NCI-H146 (cell line): ENCODE measurements at places on chromosomes 2 and 18.

- DNase-seq: peak; percentile 85
Measured at GRCh38 chr18:76351961-76352581, 143.0 kb downstream of the ZNF516 start.

GRCh38 chr18:23966909-23967308 is 47.6 kb upstream of the TTC39C start:
- peak; percentile 94 for DNase-seq

DNA sequence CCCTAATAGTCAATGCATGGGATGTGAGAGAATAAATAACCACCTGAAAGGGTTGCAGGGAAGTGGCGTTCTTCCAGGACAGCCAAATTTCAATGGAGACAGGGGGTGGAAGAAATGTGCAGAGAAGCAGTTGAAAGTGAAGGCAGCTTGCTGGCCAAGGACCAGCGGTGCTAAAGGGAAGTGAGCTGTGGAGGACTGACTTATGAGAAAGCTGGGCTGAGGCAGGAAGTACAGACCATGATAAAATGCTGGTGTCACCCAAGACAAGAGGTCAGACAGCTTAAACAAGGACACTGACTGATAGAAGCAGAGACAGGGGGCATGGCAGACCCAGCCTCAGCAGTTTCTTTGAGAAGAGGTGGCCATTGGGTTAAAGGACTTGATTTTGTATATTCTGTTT is 106.7 kb downstream of the DTNB start:
- DNase-seq: peak; percentile 13

DNA sequence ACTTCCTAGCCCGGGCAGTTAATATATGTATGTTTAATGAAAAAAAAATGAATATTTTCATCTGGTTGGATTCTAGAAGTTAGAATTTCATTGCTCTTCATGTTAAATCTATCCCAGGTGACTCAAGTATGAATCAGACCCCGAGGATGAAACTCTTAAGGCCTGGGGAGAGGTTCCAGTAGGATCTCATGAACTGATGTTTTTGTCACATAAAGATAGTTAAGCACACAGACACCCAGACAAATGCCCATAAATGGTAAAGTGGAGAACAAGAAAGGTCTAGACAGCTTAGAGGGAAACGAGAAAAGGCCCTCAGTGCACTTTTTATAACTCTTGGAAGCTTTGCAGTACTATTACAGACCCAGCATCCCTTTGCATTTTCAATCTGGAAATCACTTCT is 114.1 kb downstream of the RIF1 start:
- no peak for DNase-seq

DNA sequence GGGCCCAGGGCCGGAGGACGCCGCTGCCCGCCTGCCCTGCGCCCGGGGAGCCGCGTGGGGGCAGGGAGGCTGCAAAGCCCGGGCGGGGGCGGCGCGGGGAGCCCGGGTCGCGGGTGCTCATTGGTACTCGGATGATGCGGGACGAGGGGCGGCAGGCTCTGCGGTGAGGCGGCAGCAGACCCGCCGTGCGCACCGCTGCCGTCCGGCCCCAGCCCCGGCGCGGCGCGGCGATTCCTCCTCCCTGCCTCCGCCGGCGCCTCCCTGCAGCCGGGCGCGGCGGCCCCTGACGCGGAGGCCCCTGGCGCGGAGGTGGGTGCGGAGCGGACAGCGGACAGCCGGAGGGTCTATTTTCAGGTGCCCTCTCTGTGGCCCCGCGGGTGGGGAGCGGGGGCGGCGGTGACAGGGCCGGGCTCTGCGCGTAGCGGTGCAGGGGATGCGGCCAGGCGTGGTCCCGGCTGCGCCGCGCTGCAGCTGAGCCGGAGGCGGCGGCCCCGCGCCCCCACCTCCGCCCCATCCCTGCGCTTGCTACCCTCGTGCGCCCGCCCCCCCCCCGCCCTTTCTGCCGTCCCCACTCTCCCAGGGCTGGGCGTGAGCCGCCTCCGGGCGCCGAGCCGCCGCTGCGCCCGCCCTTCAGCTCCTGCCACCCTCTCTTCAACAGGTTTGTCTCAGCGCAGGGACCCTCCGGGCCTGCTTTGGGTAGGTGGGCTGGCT is 640 bp downstream of the SPTBN1 start:
- peak; percentile 70 for DNase-seq

GRCh38 chr18:13448335-13448795 is 229.8 kb downstream of the LDLRAD4 start:
- DNase-seq: no peak

GRCh38 chr2:43458014-43458628 is 137.7 kb downstream of the THADA start:
- DNase-seq: no peak

- peak; percentile 63 for DNase-seq
Measured at GRCh38 chr18:12038082-12038638, 55.5 kb upstream of the ANKRD62 start.

DNA sequence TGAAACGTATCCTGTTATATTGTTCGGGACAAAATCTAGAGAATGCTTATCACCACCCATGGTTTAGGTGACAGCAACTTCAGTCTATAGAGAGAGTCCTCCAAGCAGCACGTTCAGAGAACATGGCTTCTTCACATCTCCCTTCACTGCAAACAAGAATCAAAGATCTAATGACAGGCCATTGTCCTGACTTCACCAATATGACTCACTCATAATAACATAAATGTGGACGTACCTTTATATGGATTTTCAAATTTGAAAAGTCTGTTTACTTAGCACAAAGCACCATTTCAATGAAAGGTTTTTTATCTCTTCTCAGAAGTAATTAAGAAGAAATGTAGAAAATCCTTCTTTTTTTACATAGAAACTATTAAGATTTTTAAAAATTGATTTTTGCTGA is 46.7 kb downstream of the KLF7 start:
- peak; percentile 10 for DNase-seq

DNA sequence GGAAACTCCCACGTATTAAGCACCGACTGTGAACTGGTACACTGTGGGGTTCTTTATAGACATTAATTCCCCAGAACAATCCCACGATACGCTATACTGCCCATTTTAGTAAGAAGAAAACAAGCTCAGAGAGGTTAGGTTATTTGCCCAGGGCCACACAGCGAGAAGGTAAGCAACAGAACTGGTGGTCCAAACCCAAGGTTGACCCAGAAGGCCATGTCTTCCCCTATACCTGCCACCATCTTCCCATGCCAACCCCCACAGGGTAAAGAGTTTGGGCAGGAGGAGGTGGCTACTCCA is 69.9 kb downstream of the MARCO start:
- DNase-seq: no peak

DNA sequence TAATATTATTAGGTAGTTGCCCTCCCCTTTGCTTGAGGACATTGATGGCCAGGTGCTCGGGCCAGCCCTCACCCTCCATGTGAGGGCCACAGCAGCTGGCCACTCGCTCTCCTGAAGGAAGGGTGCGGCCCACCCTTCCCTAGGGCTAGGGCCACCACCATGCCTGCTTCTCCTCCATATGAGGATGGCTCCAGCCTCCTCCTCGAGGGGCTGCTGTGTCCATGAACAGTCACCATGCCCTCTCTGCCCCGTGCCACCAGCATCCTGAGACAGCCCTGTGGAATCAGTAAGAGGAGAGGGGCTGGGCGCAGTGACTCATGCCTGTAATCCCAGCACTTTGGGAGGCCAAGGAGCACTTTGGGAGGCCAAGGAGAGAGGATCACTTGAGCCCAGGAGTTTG is 2.4 kb downstream of the GPR17 start:
- DNase-seq: no peak

DNA sequence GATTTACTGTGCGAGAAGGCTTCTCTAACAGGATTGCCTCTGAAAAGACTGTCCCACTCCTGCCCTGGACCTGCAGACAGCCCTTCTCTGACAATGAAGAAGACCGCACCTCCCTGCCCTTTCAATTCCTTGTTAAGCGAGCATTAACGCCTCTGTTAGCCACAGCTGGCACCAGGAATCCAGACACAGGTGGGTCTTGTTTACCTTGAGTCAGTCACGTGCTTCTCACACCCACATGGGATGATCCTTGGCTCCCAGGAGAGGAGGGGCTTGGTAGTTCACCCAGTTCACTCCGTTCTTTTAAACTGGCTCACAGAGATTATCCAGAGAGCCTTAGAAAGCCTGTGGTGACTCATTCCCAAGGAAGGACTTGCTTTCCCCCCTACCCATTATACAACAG is 410.5 kb upstream of the MEIS1 start:
- peak; percentile 85 for DNase-seq

- DNase-seq: no peak
Measured at GRCh38 chr2:69652206-69652605, 8.7 kb upstream of the AAK1 start.

- DNase-seq: no peak
Measured at GRCh38 chr18:6940451-6940850, 177.1 kb downstream of the LAMA1 start.

- DNase-seq: no peak
Measured at GRCh38 chr2:23221236-23221635, 163.7 kb upstream of the KLHL29 start.

DNA sequence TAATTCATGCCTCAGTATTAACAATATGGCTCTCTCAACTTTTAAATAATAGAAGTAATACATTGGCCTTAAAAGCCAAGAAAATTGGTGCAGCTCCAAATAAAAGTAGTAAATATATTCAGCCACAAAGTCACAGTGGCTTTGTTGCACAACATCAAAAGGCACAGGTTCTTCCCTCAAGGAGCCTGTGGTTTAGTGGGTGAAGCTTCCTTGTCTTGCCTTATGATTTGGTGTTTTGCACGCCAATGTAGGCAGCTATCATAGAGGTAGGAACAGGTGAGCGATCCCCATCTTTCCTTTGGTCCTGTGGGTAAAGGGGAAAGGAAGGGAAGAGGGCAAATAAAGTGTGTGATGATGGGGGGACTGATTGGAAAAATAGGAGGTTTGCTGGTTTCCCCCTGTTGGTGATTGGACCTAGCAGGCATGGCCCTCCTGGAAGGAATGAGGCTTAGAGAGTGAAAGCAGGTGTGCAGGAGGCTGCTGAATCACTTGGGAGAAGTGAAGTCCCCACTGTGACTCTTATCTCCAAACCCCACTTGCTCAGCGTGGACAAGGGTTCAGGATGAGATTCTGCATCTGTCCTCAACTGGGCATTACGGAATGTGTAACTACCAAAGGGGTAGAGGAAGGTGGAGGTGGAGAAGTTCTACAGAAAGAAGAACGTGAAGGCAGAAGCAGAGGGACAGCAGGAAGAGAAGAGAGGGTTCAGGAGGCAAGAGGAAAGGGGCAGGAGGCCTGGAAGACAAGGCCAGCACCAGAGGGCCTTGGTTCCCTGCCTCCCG is 20.1 kb upstream of the TNP1 start:
- no peak for DNase-seq

- no peak for DNase-seq
Measured at GRCh38 chr18:13613099-13613498, 113.3 kb downstream of the FAM210A start.

DNA sequence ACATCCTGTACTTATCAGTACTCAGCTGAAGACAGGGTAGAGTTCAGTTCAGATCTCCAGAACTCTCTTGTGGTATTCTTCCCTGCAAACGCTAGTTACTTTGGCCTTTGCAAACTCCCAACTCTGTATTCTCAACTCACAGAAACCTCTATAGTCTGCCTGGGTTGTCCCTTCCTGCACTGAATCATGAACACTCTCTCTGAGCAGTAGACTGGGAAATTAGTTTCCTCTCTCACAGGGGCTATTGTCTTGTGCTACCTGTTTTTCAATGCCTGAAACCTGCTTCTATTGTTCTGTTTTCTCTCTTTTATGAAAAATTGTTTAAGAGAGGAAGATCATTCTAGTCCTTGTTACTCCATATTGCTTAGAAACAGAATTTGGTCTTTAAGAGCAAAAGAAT is 134.7 kb downstream of the VIT start:
- no peak for DNase-seq

DNA sequence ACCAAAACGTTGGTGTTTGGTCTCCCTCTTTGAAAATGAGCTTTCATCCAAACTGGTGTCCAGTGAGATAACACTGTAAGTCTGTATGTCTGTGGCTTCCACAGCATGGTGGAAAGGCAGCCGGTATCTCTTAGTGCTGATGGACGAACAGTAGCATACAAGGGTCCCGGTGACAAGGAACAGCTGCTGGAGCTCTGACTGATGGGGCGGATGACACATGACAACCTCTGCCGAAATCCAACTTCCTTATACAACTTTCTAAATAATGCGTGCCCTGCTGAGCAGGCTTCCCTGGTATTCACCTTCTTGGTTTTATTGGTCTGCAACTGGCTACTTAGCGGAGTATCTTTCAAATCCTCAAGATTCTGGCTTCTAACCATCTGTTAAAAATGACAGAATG is 216.2 kb downstream of the SRBD1 start:
- no peak for DNase-seq

DNA sequence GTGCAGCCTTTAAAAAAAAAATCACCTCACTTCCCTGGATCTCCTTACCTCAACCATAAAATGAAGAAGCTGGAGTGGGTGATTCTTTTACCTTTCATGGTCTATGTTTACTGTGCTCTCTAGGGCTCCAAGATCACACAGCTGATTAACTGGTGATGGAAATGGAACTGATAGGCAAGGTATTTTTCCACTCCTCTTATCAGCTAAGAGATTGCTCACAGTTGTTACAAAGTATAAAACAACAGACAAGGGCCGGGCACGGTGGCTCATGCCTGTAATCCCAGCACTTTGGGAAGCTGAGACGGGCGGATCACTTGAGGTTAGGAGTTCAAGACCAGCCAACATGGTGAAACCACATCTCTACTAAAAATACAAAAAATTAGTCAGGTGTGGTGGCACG is 14.5 kb downstream of the RPS27A start:
- no peak for DNase-seq

GRCh38 chr18:35376393-35376741 is 770 bp downstream of the ZNF396 start:
- peak; percentile 61 for DNase-seq

DNA sequence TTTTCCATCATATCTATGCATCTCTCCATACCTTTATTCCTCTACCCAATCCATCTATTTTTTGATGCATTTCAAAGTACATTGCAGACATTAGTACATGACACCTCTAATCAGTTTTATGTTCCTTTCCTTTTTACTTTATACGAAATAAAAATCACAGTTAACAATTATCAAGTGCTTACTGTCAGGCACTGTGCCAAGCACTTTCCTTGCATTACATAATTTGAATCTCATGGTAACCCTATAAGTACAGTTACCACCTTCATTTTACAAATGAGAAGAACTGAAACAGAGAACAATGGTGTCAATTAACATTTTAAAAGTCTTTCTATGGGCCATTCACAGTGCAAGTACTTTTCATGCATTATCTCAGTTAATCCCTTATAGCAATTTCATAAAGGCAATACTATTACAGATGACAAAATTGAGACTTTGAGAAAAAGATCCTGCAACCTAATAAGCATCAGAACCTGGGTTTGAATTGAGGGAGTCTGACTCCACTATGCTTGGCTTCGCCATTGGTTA is 544.4 kb upstream of the TNP1 start:
- no peak for DNase-seq

GRCh38 chr18:76377359-76377756 is 117.7 kb downstream of the ZNF516 start:
- DNase-seq: no peak

GRCh38 chr2:26522325-26522724 is 44.4 kb upstream of the OTOF start:
- DNase-seq: no peak
